ENCODE measurements at places on chromosomes 12 and 14. TPM values are rescaled to one million over a fixed set of nuclear protein-coding genes. Genes with fewer than 3 reads are reported as not detected.

Gene GPD1
- under 0.01 TPM for total RNA-seq

Gene OTOGL
- total RNA-seq = 0.36 TPM

Gene RHOJ
- 3.8 TPM for total RNA-seq

GRCh38 chr14:90696720-90697119, 119.5 kb downstream of the TTC7B start:
- no peak for DNase-seq

Measured in osteoblast (primary cell).